Heart right ventricle (tissue), 16 donors: ENCODE measurements at places on chromosomes 5 and 9.

GRCh38 chr5:58828258-58828657 is 245.4 kb downstream of the RAB3C start:
- DNase-seq = no peak

GRCh38 chr9:123929177-123929869 is 603 bp downstream of the DENND1A start:
- DNase-seq = no peak

GRCh38 chr9:32579706-32580331 is 6.9 kb upstream of the NDUFB6 start:
- DNase-seq = peak; percentile 67

DNA sequence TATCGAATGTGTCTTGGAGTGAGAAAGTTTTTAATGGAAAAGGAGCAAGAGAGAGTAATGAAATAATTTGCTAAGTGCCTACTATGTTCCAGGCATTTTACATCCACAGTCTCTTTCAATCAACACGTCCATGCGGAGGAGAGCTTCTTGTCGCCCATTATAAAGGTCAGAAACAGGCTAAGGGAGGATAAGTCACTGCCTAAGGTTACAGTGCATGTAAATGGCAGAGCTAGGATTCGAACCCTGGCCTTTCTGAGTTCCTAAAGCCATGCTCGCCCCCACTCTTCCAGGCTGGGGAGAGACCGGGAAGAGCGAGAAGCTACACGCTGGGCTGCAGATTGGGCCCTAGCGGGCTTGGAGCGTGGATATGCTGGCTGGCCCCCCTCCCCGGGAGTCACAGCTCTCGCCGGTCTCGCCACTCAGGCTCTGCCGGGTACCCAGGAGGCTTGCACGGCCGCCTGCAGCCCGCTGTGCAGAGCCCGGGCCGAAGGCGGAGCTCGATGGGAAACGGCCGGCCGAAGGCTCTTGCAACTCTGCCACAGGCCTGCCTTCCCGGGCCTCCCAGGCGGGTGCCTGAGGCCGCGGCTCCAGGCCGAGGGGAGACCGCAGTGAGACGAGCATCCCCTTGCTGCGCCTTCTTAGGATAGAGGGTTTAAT is 775 bp upstream of the LHX2 start:
- DNase-seq = no peak

DNA sequence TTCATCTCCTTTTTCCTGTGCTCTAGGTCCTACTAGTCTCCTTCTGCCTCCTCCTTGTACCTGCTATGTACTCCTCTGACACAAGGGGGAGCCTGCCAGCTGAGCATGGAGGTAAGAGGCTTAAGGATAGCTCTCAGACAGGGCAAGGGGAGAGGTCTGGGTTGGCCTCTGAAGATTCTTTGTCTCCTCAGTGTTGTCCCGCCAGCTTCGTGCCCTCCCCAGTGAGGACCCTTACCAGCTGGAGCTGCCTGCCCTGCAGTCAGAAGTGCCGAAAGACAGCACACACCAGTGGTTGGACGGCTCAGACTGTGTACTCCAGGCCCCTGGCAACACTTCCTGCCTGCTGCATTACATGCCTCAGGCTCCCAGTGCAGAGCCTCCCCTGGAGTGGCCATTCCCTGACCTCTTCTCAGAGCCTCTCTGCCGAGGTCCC is 3.8 kb downstream of the CREB3 start:
- no peak for DNase-seq

DNA sequence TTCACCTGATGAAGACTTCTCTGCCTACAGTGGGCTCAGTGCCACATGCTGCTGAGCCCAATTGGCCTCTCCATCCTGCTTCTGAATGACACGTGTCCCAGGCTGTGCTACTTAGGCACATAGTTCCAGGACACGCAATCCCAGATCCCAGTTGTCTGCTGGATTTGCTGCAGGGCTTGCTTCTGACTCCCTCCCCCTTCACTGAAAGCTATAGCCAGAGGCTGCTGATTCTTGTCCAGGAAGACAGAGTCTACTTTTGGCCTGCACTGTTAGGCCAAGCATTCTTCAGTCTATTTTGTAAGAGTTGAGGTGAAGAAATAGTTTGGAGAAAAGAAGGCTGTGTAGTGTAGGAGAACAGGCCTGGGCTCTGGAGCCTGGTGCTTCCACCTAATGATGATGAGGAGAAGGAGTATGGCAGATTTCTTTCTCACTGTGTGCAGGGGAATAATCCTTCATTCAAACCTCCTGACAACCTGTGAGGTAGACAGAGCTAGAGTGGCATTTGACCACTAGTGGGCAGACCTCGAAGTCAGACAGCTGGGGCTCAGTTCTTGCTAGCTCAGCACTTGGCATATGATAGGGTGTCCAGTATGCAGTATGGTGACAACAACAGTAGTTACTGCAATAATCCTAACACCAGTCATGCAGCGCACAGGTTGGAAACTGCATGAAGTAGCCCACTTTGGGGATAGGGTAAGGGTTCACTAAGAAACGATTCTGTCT is 19.5 kb upstream of the ASPN start:
- DNase-seq = no peak

- DNase-seq = no peak
Observed at GRCh38 chr9:37801959-37802711, 1.5 kb downstream of the DCAF10 start.

DNA sequence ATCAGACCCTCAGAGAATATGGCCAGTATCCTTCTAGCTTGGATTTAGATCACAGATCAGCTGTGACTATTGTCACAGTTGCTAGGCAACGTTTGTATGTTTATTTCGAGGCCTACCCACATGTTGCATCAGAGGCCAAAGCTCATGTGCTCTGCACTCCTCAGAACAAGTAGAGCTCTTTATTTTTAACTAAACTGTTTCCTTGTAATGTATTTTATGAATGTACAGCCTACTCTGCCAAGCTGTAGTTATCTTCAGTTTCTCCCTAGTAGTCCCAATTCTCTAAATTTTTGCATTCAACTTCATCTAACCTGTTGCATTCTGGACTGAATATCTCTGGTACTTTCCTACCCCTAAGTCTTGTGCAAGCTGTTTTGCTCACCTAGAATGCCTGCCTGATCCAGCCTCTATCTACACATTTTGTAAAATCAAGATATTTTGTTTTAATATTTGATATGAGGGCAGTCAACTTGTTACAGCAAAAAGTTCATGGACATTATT is 52.8 kb downstream of the CAST start:
- DNase-seq = peak; percentile 73

- DNase-seq = no peak
Observed at GRCh38 chr5:108271127-108271526, 110.8 kb downstream of the FBXL17 start.

- no peak for DNase-seq
Observed at GRCh38 chr5:170338933-170339779, 41.6 kb upstream of the LCP2 start.
